ENCODE measurements at places on chromosomes 7 and 10. TPM values are rescaled to one million over a fixed set of nuclear protein-coding genes. Genes with fewer than 3 reads are reported as not detected.

The LRRD1 gene
- polyA plus RNA-seq: 0.04 TPM

The GJC3 gene
- not detected for polyA plus RNA-seq

The THNSL1 gene
- polyA plus RNA-seq: 4.1 TPM

The DRGX gene
- not detected for polyA plus RNA-seq

The HYCC1 gene
- 17.1 TPM for polyA plus RNA-seq
